HepG2 (cell line): ENCODE measurements at places on chromosomes 1 and 21. TPM values are rescaled to one million over a fixed set of nuclear protein-coding genes. Genes with fewer than 3 reads are reported as not detected.

GRCh38 chr21:38123626-38124025, 133.2 kb upstream of the KCNJ15 start:
- H3K4me3 ChIP-seq: no peak overlapping the region
- H3K36me3 ChIP-seq: no peaks in the 10 kb centered on the region
- no peak for DNase-seq
- no peak overlapping the region for H3K27ac ChIP-seq

DNA sequence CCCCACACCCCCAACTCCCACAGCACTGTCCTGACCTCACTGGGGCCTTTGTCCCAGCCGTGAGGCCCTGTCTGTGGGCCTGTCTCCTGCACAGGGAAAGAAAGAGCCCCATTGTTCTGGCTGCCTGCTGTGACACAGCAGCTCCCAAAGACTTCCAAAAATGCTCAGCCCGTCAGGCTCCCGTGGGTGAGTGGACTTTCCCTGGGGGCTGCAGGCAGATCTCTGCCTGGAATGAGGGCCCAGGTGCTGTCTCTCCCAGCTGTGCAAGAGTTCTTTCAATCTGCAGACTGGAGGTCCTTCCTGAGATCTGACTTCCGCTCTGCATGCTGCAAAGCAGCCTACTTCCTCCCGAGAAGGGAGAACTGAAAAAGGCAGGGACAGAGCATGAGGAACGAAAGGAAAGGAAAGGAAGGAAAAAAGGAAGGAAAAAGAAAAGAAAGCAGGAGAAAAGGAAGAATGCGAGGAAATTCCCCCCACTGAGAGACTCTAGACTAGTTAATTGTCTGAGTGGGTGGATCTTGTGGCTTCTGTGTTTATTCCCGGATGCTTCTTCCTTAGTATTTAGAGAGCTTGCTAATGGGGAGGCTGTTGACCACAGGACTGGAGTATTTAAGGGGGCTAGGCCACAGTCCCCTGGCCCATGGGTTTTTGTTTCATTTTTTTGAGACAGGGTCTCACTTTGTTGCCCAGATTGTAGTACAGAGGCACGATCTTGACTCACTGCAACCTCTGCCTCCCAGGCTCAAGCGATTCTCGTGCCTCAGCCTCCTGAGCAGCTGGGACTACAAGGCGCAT, 15.0 kb downstream of the NES start:
- H3K4me1 ChIP-seq: peaks cover 85% of the 10 kb centered on the region
- peak overlapping the region; percentile 80 for H3K4me3 ChIP-seq
- peak; percentile 76 for DNase-seq
- peak overlapping the region; percentile 95 for H3K27ac ChIP-seq
- H3K27me3 ChIP-seq: no peaks in the 10 kb centered on the region

The TP53BP2 gene
- total RNA-seq: 14.0 and 15.0 TPM in 2 replicates

GRCh38 chr1:236282719-236283118, 961 bp upstream of the ERO1B start:
- H3K4me1 ChIP-seq: peaks cover 17% of the 10 kb centered on the region
- H3K27ac ChIP-seq: no peak overlapping the region
- H3K36me3 ChIP-seq: no peaks in the 10 kb centered on the region
- H3K27me3 ChIP-seq: peaks cover 22% of the 10 kb centered on the region; the same call in 2 of the 3 replicates

The CD52 gene
- not detected in 2 replicates for total RNA-seq

GRCh38 chr1:46002551-46003150, 129.8 kb downstream of the PIK3R3 start:
- peaks cover 17% of the 10 kb centered on the region for H3K36me3 ChIP-seq
- no peaks in the 10 kb centered on the region for H3K27me3 ChIP-seq
- H3K4me3 ChIP-seq: no peak overlapping the region
- peaks cover 29% of the 10 kb centered on the region for H3K4me1 ChIP-seq

GRCh38 chr1:42974767-42975437, 16.2 kb upstream of the SLC2A1 start:
- H3K27me3 ChIP-seq: no peaks in the 10 kb centered on the region
- H3K4me1 ChIP-seq: peaks cover 23% of the 10 kb centered on the region
- no peak overlapping the region for H3K27ac ChIP-seq
- no peak for DNase-seq

The TGFB2 gene
- total RNA-seq: not detected in 2 replicates

- no peak overlapping the region for H3K27ac ChIP-seq
- H3K27me3 ChIP-seq: no peaks in the 10 kb centered on the region; the same call in 2 of the 3 replicates
- H3K4me3 ChIP-seq: no peak overlapping the region
- H3K4me1 ChIP-seq: peaks cover 15% of the 10 kb centered on the region
- DNase-seq: no peak
- H3K36me3 ChIP-seq: no peaks in the 10 kb centered on the region
Measured at GRCh38 chr21:17416139-17416538, 96.7 kb upstream of the CXADR start.

- peak overlapping the region; percentile 1 for H3K27ac ChIP-seq
- H3K36me3 ChIP-seq: peaks cover 6% of the 10 kb centered on the region; the same call in 1 of the 3 replicates
- no peak overlapping the region for H3K4me3 ChIP-seq
- DNase-seq: peak; percentile 46
Measured at GRCh38 chr1:95169548-95169947, 52.4 kb downstream of the TLCD4 start.
